ENCODE measurements at places on chromosomes 6 and 20.

GRCh38 chr6:74289884-74290283 is 593.9 kb downstream of the CD109 start:
- no peak for DNase-seq

GRCh38 chr6:139925894-139926641 is 551.6 kb upstream of the CITED2 start:
- DNase-seq, result no peak

- DNase-seq, result no peak
Measured at GRCh38 chr20:8427419-8428040, 295.5 kb downstream of the PLCB1 start.

GRCh38 chr20:38722683-38723016 is 1.6 kb upstream of the SLC32A1 start:
- no peak for DNase-seq

DNA sequence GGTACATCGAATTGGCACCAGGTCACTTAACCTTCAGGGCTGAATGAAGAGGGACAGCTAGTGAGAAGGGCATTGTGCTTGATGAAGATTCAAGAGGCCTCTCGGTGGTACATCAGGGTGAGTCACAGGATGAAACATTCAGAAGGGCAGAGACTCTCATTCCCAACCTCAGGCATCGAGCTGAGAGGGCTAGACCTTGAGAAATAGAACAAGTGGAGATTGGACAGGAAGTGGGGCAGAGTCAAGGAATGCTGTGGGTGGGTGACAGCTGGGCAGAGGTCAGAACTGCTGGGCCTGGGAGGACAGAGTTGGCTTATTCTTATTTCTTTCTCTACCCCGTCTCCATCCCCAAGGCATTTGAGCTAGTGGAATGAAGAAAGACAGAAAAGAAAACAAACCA is 126.0 kb downstream of the SCML4 start:
- no peak for DNase-seq

- DNase-seq, result no peak
Measured at GRCh38 chr20:48288930-48289507, 503.7 kb upstream of the SULF2 start.

DNA sequence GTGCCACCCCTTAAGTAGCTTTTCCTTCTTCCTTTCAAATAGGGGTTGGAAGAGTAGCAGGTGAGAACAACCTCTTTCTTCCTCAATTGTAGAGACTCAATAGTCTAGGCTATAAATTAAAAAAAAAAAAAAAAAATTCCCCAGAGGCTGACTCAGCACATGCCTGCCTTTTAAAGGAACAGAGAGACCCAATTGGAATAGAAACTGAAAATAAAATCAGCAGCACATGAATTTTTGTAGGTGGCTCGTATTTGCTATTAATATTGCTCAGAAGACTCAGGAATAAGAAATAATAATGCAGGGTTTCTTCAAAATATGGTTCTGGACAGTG is 19.3 kb downstream of the TOP1 start:
- DNase-seq, result no peak

DNA sequence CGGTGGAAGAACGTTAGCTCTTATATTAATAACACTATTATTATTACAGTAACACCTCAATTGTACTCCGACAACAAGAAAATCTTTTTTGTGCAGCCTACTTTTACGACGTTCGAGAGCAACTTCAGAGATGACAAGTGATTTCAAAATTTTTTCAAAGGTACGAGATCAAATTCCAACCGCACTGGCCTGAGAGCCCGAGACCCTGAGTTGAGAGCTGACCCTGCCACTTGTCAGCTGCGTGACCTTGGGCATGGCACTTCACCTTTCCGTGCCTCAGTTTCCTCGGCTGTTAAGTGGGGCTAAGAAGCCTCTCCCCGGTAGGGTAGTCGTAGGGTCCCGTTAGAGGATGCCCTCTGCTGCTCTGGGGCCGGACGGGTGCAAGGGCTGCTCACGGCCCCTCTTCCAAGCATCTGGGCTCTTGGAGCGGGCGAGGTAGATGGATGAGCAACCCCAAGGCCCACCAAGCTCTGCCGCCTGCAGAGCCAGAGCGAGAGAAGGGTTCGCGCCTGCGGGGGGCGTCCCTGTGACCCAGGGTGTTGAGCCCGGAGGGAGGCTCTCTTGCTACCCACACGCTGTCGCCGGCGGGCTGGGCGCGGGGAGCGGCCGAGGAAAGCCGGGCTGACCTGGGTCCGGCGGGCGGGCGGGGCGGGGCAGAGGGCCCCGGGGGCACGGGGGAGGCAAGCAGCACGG is 510 bp downstream of the NDRG3 start:
- DNase-seq, result no peak

GRCh38 chr6:114569669-114570068 is 226.8 kb upstream of the HS3ST5 start:
- DNase-seq, result no peak

DNA sequence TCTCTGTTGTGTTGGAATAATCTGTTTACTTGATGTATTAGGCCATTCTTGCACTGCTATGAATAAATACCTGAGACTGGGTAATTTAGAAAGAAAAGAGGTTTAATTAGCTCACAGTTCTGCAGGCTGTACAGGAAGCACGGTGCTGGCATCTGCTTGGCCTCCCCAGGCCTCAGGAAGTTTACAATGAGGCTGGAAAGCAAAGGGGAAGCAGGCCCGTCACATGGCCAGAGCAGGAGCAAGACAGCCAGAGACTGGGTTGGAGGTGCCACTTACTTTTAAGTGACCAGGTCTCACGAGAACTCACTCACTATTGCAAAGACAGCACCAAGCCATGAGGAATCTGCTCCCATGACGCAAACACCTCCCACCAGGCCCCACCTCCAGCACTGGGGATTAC is 50.6 kb upstream of the FUCA2 start:
- DNase-seq, result no peak

GRCh38 chr20:63215101-63216040 is 560 bp downstream of the YTHDF1 start:
- no peak for DNase-seq

DNA sequence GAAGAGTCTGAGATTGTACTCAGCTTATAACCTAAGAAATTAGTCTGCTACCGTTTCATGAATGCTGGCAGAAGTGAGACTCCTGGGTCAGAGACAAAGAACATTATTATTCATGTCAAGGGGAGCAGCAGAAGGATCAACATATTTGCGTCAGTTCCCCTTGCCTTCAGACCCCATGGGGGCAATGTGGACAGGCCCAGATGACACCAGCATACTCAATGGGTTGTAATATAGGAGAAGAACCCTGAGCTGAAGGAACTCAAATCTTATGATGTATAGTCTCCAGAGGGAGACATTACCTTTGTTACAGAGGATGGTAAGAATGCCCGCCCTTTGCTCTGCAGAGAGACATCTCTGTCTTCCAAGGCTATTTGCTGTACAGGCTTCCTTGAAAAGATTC is 384.4 kb downstream of the EPM2A start:
- no peak for DNase-seq

DNA sequence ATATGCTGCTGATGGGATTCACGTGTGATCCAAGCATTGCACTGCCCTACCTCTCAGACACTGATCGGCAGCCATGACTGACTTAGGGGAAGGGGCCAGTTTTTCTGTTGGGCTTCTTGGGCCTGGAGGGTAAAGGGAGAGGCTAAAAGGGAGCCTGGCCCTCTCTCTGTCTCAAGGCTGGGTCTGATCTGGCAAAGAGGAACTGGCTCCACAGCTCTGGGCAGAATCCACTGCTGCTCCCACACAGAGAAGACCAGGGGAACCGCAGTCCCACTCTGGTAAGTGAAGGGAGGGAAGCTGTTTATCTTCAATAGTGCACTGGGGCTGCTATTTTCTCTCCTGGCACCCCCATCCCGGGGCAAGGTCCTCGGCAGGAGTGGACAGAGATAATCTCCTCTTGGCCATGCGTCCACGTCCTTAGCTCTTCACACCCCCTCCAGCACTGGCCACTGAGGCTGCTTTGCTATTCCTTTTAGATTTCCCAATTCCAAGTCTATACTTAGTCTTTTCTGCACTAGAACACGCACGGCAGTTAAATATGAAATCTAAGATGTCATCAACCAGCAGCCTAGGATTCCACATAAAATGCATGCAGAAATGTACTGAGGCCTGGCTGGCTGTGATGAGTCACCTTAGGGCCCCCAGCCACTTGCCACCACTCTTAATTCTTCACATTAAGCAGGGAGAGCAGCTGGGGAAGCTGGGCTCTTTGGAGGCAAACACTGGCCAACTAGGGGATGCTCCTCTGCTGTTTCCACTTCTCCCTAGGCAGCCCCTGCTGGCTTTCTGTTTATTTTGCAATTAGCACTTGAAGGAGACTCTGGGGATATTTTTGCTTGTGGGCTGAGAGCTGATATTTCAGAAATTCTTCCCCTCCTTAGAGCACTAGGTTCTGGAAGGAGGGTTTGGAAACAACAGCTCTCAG is 87.8 kb upstream of the ARMC2 start:
- DNase-seq, result no peak

GRCh38 chr6:36276581-36277536 is 7.0 kb downstream of the PNPLA1 start:
- no peak for DNase-seq

DNA sequence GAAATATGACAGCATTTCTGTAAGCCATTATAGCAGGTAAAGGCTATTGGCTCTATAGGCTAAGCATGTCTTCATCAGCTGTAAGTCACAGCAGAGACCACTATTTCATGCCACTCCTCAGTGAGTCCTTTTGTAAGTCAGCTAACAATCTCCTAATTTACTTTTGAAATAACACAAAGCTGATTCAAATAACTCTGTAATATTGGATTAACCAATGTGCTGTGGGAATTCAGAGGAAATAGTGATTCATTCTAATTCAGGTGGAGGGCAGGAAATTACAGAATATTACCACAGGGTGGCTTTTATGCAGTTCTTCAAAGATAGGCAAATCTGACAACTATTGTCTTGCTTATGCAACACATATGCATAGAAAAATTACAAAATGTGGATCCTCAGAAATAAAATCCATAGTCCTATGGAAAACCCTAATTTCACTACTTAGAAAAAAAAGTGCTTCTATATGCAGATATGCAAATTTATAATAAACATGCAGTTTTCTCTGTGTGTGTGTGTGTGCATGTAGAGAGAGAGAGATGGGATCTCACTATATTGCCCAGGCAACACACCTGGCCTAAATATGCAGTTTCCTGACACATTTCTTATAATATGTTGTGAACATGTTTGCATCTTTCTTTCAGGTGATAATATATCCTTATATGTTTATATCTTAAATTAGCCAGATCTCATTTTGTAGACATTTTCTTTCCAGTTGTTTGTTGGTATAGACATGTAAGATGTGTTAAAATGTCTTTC is 4.8 kb upstream of the SMIM28 start:
- DNase-seq, result no peak

- DNase-seq, result no peak
Measured at GRCh38 chr20:64108731-64109681, 1.6 kb upstream of the NPBWR2 start.

GRCh38 chr20:35269055-35269781 is 8.7 kb downstream of the MMP24OS start:
- DNase-seq, result peak; percentile 41

- no peak for DNase-seq
Measured at GRCh38 chr20:59163631-59164530, at the start of gene ZNF831. Gene ZNF831, plus strand, starts transcription at chr20:59163821. Its CDS starts 27,199 bp downstream, at chr20:59191020.

DNA sequence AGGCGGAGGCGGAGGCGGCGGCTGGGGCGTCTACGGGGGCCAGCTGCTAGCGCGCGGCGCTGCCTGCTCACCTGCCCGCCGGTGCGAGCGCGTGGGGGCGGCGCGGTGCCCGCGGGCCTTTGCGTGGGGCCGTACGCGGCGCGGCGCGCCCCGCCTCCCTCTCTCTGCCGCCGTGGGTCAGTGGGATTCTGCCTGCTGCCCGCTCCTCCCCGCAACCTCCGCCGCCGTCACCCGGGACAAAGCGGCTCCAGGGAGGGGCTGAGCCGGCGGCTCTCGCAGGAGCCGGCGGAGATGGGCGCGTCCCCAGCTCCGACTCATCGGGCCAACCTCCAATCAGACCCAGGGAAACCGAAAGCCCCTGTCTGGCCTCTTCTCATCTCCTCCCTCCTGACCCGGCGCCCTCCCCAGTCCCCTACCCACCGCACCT is at the start of gene RCAN2:
Gene RCAN2, minus strand, starts transcription at position 249 of the 427 bp plus-strand sequence.
- DNase-seq, result peak; percentile 19

- no peak for DNase-seq
Measured at GRCh38 chr6:17494177-17494576, 100.8 kb downstream of the CAP2 start.

DNA sequence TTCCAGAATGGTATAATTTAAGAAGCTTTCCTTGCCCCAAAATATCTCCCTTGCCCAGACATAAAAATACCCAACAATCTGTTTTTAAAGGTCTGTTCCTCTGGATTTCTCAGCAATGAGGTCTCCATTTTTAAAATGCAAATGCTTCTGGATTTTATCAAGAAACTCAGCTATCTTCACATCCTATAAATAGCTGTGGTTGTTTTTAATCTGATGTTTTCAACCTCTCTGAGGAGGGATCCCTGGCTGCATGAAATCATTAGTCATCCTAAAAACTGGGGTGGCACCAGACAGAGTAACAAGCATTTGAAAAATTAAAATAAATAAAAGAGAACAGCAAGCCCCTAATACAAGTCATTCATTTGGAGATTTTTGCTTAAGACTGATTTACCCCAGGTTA is 168.5 kb upstream of the ID4 start:
- DNase-seq, result no peak

GRCh38 chr20:12773936-12774335 is 234.8 kb upstream of the SPTLC3 start:
- DNase-seq, result no peak

- no peak for DNase-seq
Measured at GRCh38 chr20:23643659-23644058, 5.9 kb upstream of the CST3 start.

- no peak for DNase-seq
Measured at GRCh38 chr20:19430641-19431315, 218.3 kb downstream of the SLC24A3 start.

DNA sequence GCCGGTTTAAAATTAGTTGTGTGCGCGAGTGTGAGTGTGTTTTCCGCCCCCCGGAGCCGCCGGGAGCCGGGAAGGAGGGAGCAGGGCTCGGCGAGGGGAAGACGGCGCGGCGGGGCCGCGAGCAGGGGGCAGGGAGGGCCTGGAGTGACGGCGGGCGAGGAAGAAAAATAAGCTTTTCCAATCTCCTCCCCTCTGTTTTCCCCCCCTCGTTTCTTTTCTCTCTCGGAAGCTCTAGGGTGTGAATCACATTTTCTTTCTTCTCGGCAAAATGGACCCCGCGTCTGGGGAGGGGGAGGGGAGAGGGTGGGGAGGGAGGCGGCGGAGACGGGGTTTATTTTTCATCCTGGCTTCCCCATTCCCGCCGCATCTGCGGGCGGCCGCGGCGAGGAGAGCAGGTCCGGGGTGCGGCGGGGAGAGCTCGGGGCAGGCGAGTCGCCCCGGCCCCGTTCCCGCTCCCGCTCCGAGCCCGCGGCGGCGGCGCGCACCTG is 881 bp downstream of the BICRAL start:
- peak; percentile 70 for DNase-seq

DNA sequence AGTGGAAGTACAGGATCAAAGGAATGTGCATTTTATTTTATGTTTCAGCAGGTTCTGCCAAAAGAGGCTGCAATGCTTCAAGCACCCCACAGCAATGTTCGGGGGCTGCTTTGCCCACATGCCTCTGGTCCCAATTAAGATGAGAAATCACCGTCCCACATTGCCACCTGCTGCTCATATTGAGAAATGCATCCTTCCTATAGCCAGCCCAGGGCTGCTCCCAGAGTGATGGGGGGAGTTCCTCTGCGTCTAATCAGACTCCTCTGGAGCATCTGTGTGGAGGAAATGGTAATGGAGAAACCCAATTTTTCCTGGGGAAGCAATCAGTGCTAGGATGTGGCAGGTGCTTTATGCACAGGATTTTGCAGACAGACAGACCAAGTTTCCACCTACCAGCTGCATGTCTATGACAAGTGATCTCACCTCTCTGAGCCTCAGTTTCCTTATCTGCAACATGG is 33.7 kb downstream of the PTGIS start:
- DNase-seq, result peak; percentile 57

Measured in stimulated activated CD4-positive, alpha-beta T cell treated with anti-CD3 and anti-CD28 coated beads, Interleukin-1b, Interleukin-23, amount 100 ng/mL, for 48 hours (primary cell).